ENCODE measurements at places on chromosomes 3 and 15.

GRCh38 chr3:66606868-66607267, 106.0 kb upstream of the LRIG1 start:
- no peak for DNase-seq

DNA sequence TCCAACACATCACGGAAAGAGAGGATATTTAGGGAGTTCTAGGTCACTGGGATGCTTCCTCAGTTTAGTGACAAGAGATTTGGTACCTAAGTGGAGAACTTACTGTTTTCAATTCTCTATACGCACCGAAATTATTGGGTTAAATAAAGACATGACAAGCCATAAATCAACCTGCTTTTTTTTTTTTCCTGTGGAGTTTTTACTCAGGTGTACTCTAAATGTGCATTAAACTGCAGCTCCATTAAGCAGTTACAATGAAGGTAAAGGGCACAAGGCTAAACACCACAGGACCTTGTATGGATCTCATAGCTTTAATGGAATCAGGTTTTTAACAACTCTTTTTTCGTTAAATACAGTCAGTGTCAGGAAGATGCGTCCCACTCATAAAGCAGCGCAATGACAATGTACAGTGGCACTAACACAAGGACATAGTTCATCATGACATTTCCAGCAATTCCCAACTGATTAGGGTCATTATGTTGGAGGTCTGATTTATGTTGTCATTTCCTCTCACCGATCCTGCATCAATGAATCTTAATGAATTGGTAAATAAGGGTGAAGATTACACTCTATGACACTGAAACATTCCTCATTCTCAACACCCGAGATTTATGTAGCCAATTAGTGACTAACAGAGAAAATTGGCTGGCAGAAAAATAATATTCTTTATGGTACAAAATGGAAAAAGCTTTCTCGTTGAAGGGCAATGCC, 355.2 kb downstream of the FOXP1 start:
- DNase-seq, result no peak

DNA sequence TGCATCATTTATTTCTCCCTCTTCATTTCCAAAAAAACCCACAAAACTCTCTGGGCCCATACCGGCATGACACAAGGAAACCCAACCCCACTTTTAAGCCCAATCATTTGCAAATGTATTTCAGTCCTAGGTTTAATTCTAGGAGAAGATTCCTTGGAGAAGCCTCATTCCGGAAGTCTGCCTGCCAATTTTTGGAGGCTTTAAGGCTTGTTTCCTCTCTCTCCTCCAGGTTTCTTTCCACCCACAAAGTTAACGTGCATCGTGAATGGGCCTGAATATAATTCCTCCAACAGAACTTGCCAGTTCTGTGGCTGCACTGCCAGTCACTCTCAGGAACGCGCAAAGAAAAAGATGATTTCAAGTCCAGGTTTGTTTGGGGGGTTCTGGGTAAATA, 69.9 kb upstream of the FOXP1 start:
- no peak for DNase-seq

GRCh38 chr15:81189583-81190283, 6.9 kb upstream of the IL16 start:
- DNase-seq, result no peak

DNA sequence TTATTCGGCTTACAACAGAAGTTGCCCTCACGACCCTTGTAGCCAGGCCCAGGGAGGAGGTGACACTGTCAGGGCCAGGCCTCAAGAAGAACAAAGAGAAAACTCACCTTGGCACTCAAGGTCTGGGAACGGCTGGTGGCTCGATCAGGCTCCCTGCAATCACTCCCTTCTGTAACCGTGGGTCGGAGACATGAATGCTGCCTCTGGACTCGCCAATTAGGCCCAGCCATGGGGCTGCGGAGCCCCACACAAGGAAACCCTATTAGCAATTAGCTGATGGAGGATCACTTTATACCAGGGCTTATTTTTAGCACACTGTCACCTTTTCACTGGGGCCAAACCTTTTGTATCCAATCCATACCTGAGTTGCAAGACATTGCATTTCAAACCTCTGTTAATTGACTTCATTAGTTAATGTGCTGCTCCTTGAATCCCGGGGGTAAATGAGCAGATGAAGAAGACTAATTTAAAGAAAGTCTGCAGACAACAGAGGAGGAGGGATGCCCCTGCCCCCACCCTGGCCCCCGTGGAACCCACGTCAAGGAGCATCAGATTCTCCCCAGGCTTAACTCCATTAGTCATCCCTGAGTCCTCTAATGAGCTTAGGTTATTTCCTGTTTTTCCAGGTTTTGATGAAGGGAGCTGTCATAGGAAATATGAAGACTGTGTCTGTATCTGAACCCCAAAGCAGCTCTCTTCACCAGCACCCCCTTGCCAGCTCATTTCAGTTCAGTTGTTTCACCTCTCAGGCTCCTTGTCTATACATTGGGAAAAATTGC, 255.3 kb downstream of the RORA start:
- DNase-seq, result no peak

DNA sequence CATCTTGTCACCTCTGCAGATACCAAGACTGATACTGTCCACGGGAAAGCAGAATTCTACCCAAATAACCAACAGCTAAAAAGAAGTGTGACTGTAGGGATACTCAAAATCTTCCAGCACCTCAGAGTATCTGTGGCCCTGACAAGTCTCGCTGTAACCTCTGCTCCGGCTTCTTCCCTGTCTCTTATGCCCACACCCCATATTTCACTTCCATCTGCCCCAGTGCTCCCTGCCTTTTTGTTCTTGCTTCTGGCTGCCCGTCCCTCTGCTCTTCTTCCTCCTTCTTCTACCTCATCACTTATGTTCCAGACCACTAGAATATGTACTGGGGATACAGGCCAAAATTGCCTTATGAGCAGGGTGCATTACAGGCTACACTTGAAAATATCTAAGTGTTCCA, 45.4 kb downstream of the CRTAP start:
- no peak for DNase-seq

- DNase-seq, result no peak
Observed at GRCh38 chr15:69548395-69549180, 96.0 kb downstream of the RPLP1 start.

DNA sequence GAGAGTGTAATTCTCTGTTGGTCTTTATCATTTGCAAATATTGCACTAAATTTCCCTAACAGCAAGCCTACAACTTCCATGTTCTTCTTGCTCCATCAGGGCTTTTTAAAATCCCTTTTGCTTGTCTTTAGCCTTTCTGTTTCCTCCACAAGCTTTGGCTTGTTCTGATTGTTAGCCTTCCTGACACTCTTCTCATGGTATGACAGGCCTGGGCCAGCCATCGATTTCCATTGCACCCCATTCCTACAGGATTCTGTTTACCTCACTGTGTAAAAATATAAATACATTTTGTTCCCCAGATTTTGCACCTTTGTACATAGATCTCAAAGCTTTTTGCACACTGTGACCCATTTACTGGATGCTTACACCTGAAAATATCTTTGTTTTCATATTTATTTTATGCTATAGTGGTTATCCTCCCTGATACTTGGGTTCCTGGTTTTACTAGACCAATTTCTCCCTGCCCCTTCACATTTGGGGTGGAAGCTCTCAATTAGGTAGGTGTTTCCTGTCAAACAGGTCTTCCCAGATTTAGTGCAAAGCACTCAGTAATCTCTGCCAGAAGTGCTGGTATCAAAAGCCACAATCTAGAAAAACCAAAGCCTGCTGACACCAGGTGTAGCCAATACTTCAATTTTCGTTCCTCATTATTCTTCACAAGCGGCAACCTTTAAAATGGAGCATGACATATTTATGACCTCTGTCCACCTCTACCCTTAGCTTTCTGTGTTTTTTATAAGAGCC, 57.9 kb upstream of the PPP2R3A start:
- no peak for DNase-seq

- no peak for DNase-seq
Observed at GRCh38 chr3:45283471-45283870, 57.4 kb upstream of the TMEM158 start.

DNA sequence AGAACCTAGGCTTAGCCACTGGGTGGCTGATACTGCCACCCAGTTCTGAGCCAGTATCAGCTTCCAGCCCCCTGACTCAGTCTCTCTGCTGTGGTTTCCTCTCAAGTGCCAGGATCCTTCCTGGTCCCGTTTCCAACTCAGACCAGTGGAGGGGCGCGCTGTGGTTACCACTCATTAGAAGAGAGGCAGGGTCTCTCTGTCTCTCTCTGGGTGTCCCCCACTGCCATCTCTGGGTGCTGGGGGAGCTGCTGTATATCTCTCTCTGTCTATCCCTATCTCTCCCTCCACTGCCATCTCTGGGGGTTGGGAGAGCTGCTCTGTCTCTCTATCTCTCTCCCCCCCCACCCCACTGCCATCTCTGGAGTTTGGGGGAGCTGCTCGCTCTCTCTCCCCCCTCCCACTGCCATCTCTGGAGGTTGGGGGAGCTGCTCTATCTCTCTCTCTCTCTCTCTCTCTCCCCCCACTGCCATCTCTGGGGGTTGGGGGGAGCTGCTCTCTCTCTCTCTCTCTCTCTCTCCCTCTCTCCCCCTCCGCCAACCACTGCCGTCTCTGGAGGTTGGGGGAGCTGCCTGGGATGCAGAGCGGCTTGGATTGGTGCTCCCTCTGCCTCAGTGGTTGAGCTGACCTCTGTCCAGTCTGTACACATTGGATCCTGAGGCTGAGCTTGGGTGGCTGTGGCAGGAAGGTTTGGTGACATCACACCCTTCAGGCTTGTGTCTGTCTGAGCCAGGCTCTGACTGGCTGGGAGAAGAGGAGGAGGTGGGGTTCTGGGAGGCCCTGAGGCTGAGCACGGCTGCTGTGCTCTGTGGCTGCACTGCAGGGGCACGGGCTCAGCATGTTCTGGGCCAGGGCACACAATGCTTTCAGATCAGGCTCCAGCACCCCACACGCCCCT, 98.9 kb downstream of the APBA2 start:
- peak; percentile 21 for DNase-seq

DNA sequence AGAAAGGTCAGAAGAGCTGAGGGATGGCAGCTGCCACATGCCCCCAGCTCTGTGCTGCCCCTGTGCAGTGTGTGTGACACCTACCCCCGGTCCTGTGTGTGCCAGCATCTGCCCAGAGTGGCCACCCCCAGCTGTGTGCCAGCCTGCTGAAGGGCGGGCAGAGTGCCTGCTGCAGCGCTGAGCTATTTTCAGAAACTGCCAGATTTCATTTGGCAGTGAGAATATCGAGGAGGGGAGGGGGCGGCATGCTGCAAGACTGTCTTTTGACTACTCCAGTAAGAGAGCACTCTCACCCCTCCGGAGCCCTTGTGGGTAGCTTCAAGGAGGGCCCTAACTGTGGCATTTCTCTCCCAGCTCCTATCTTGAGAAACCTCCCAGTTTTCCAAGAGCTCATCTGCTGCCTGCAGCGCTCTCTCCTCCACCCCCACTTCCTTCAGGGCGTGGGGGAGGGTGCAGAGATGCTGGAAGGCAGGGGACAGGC, 25.2 kb upstream of the DOCK3 start:
- DNase-seq, result no peak

GRCh38 chr3:148075771-148076716, 621.7 kb upstream of the AGTR1 start:
- DNase-seq, result no peak

DNA sequence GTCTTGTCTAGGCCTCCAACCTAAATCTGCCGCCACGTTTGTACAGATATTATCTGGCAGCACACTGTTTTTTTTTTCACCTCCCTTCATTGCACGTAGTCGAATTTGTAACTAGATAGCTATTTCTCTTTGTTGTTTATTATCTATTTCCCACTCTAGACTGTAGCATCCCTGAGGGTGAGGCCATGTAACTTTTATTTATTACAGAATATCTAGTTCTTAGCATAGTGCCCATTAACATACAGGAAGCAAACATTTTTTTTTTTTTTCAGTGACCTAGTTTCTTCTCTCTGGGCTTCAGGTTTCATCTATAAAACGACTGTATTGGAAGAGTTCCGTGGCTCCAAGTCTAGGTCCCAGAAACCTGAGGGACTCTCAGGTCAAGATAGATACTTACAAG, 354.3 kb downstream of the FGF12 start:
- DNase-seq, result no peak

GRCh38 chr3:36546226-36546625, 165.9 kb downstream of the STAC start:
- no peak for DNase-seq

DNA sequence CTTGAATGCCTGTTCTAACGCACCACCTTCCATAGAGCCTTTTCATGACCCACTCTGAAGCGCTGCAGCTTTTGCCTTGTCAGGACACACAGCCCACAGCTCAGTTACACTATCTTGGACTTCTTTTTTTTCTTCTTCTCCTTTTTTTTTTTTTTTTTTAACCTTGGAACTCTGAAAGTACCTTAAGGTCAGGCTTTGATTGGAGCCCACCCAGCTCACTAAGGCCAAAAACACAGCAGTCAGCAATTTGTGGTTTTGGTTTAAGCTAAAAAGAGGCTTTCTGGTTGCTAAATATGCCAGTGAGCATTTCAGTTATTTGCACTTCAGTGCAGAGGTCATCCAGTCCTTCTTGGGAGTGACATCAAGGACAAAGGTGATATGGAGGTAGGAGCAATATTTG, 1.7 kb downstream of the SLC25A20 start:
- no peak for DNase-seq

DNA sequence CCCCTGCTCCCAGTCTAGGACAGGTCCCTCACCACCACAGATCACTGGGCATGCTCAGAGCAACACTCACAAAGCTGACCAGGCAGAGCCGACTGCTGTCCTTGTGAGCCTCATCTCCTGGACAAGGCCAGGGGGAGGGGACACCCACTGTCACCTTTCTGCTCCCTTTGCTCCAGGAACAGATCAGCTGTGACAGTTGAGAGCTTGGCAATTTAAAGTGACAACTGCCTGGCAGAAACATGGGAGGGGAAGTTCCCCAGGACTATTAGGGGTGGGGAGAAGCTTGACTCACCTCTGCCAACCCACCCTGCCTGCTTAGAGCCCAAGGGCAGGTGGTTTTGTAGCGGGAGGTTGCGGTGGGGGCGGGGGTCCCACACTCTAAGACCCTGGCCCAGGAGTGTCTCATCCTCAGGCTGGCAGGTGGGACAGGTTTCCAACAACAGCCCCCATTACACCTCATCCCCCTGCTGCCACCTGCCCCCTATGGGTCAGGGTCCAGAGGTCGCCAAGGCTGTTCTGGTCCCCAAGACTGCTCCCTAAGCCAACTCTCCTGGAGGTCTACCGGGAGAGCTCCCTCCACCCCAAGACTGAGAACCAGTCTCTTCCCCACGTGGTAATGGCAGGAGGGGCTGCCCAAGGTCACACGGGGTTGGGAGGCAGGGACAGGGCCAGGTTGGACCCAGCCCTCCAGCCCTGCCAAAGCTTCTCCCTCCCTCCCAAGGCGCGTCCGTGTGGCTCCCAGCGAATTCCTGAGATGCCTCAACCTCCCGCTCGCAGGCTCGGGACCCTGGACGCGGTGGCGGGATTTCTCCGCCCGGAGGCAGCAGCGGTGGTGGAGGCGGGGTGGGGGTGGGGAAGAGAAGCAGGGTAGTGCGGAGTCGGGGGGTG, 80.4 kb downstream of the IQSEC1 start:
- no peak for DNase-seq
